Posterior cingulate gyrus (tissue), 11 donors: ENCODE measurements at places on chromosomes 2 and 18.

DNA sequence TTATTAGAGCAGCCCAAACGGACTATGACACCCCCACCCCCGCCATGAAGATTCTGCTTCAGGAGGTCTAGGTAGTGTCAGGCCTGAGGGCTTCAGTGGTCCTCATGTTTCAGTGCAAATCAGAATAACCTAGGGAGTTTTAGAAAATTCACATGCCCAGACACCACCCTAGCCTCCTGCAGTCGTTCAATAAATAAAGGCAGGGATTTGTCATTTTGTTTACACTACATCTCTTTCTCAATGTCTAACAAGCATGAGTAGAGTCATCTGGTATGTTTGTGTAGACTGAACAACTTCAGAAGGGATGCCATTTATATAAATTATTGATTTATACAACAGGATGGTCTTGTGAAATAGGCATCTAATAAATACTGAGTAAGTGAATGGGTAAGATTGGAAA, 112.1 kb upstream of the SERPINE2 start:
- DNase-seq, result no peak

GRCh38 chr2:47174733-47175361, 19.7 kb upstream of the STPG4 start:
- DNase-seq, result no peak

DNA sequence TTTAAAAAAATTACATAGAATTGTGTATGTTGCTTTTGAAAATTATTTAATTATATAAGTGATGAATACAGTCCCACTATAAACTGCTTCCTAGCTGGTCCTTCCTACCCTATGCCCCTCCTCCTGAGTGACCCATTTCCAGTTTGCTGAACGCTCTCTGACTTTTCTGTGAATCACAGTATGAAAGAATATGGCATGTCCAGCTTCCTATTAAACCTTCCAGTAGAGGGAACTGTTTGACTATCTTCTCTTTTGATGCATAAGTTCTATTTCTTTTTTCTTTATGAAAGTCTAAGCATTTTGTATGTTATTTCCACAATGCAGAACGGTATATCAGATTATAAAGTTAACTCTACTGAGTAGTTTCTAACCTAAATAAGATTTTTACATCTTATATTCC, 41.3 kb downstream of the PSMG2 start:
- no peak for DNase-seq

DNA sequence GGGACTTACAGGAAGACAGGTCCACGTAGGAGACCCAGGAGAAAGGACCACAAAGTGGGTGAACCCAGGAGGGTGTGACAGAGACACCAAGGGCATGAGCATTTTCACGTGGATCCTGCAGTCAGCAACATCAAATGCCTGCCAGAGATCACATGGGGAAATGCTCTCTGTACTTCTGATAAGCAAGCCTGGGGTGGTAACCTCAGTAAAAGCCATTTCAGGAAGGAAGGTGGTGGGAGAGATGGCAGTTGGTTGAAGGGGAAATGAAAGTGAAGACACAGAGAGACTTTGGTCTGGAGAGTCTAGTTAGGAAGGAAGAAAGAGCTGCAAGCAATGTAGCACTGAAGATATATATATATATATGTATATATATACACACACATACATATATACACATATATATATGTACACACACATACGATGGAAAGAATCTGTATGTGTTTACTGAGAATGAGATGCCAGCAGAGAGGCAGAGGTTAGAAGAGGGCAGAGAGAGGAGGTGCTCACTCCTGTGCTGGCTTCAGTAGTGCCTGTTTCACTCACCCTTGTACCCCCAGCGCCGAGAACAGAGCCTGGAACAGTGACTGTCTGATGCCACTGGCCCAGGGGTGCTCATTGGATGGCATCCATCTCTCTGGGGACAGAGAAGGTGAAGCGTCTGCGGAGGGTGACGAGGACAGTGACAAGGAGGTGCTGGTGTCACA, 314.9 kb downstream of the AFF3 start:
- DNase-seq, result no peak

DNA sequence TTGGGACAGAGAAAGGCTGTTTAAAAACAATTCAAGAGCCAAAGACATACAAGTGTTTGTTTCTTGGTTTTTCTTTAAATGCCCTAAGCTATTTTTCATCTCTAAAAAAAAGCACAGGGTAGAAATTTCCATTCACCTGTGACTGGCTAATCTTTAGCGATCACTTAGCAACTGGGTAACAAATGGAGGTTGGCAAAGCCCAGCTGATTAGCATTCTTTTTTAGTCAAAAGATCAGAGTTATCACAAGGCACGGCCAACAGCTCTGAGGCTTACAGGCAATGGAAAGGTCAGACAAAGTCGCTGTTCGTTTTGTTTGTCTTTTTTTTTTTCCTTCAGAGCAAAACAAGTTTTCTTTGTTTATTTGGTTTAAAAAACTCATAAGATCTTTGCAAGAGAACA, 29.0 kb upstream of the TTR start:
- DNase-seq, result no peak

DNA sequence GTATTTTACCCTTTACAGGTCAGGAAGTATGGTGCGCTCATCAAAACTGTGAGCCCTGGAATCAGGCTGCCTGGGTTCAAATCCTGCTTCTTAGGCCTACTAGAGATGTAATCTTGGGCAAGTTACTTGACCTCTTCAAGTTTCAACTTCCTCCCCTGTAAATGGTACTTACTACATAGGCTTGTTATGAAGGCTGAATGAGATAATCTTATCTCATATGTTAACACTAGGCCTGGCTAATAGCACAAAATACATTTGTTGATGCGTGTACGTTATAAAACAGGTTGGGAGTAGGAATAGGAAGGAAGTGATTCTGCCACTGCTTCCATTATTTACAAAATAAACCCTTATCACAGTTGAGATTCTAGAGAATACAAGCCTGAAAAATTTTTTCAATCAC, 1.7 kb upstream of the RFTN2 start:
- DNase-seq, result no peak

GRCh38 chr18:34970106-34970505, 71.1 kb upstream of the MAPRE2 start:
- DNase-seq, result no peak

DNA sequence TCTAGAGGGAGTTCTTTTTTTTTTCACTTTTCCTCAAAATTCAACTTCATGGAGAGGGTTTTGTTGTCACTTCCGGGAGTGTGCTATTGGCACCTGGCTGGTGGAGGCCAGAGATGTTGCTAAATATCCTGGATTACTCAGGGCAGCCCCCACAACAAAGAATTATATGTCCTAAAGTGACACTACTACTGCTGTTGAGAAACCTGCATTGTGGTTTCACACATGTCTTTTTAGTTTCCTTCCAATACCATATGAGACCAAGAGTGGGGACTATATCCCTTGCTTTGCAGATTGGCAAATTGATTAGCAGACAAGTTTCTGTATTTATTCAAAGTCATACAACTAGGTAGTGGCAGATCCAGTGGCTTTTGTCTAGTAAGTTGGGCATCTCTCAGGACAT, 826.8 kb downstream of the TRIB2 start:
- no peak for DNase-seq

GRCh38 chr2:44940049-44940494, 1.4 kb upstream of the SIX3 start:
- DNase-seq, result no peak
